ENCODE measurements at places on chromosomes 6 and 20. TPM values are rescaled to one million over a fixed set of nuclear protein-coding genes. Genes with fewer than 3 reads are reported as not detected.

The ERMARD gene
- 9.1 TPM for total RNA-seq

The LY6G6F gene
- not detected for total RNA-seq

The SLC13A3 gene
- total RNA-seq: 1.6 TPM

The DXO gene
- total RNA-seq: 20.9 TPM

The CNPY3 gene
- 59.0 TPM for total RNA-seq

The PPP1R11 gene
- 54.5 TPM for total RNA-seq

The PLCB4 gene
- 37.4 TPM for total RNA-seq

Measured in epithelial cell of proximal tubule (primary cell).